ENCODE measurements at places on chromosomes 4 and X.

GRCh38 chr4:150096625-150097024 is 18.4 kb downstream of the DCLK2 start:
- no peak for DNase-seq

GRCh38 chrX:56554870-56555269 is 8.6 kb upstream of the UBQLN2 start:
- no peak for DNase-seq

- no peak for DNase-seq
These were observed 79.8 kb downstream of the CLCN5 start for GRCh38 chrX:50002067-50002714.

GRCh38 chr4:5409237-5409636 is 299.1 kb downstream of the EVC2 start:
- no peak for DNase-seq

DNA sequence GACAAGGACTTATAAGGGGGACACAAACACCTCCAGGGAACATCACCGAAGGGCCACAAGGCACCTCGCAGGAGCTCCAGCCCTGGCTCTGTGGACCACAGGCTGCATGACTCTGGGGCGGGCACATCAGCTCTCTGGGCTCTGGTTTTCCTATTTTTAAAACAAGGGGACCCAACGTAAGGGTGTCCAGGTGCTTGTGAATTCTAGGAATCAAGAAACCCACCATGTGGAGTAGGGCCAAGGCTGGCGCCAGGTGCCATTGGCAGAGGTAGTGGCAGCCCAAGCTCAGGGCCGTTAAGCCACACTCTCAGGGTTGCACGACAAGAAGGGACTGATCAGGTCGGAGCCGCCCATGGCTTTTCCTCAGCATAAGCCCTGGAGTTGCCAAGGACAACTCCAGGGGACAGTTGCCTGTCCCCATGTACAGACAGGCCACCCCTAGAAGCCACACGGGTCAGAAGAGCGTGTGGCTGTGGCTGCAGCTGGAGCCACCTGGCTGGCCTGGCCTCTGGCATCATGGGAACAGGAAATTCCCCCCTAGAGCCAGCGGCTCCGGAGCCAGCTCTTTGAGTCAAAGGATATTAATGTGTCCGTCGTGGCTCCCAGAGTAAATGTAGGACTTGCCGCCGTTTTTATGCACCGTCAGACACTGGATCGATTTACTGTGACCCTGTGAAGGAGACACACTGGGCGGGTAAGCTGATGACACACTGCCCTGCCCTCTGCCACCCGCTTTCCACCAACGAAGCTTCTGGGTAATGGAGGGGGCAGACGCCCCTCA is 32.5 kb downstream of the WDR1 start:
- no peak for DNase-seq

- DNase-seq, result no peak
These were observed 133.0 kb upstream of the TMLHE start for GRCh38 chrX:155745792-155746191.

DNA sequence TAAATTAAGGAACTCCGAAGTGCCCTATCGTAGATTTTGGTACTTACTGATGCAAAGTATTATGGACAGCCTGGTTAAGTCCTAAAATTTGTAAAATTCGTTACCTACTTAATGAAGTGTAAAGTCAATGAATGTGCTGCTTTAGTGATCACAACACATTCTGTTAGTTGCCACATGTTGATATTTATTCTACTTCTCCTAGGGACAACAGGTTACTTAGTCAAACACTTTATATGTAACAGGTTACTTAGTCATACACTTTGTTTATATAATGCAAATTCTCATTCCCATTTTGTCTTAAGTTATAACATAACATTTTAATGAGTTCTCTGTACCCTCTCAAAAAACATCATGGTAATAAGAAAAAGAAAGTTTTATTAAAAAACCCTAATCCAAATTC is 643.0 kb upstream of the FTHL17 start:
- DNase-seq, result no peak

- no peak for DNase-seq
These were observed 493.0 kb upstream of the PITX2 start for GRCh38 chr4:111115881-111116280.

DNA sequence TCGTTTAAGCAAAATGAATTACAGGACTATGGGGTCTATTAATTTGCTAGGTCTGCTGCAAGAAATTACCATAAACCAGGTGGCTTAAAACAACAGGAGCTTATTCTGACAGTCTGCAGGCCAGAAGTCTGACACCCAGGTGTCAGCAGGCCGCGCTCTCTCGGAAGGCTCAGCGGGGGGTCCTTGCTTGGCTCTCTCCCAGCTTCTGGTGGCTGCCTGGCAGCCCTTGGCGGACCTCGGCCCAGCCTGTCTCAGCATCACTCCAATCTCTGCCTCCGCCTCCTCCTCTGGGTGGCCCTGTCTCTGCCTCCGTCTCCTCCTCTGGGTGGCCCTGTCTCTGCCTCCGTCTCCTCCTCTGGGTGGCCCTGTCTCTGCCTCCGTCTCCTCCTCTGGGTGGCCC is 580.5 kb upstream of the FAT1 start:
- no peak for DNase-seq

DNA sequence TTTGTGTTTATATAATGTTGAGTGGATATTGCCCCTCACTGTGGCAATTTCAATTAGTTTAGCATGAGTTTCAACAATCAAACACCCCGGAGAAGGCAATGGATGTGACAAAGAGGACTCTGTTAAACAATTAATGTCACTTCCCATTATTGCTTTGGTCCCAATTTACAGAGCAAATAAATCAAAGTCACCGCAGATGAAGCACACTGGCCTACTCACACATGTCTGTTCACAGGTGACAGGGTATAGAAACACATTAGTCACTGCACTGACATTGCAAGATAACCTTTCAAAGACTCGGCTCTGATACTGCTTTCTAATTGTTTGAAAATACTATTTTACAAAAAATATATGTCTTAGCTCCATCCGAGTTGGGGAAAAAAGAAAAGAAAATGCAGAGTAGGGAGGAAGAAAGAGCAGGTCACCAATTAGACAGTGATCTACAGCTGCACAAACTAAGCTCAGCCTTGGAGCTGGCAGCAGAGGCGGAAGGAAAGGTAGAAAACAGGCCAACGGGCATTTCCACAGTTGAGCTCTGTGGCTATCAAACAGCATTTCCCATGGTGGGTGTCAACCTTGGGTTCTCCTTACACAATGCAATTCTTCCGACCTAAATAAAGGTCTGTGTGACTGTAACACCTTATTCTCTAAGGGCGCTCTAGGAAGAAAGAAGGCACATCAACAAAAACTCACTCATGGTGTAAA is 53.9 kb downstream of the PPARGC1A start:
- DNase-seq, result no peak

GRCh38 chrX:103845165-103845653 is 13.2 kb upstream of the RAB9B start:
- DNase-seq, result peak; percentile 10

- no peak for DNase-seq
These were observed 113.6 kb downstream of the SOX3 start for GRCh38 chrX:140391313-140391712.

DNA sequence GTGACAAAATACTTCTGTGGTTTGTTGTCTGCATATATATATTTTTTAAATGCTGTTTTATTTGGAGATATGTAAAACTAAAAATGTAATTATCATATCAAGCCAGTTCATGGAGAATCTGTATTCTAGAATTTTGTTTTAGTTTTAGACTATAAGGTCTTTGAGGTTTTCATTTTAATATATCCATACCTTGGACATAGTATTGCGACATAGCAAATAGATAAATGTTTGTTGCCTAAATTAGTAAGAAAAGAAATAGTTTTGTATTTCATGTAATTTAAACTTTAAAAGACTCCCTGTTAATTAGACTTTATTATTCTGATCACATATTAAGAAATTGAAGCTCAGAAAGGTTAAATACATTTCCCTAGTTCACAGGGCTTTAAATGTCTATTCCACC is 472.9 kb downstream of the GBA3 start:
- no peak for DNase-seq

DNA sequence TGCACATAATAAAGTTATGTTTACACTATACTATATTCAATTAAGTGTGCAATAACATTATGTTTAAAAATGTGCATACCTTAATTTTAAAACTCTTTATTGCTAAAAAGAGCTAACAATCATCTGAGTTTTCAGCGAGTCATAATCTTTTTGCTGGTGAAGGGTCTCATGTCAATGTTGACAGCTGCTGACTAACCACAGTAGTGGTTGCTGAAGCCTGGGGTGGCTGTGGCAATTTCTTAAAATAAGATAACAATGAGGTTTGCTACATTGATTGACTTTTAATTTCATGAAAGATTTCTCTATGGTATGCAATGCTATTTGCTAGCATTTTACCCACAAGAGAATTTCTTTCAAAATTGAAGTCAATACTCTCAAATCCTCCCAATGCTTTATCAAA is 58.6 kb downstream of the C4orf46 start:
- DNase-seq, result no peak

- no peak for DNase-seq
These were observed 661.2 kb upstream of the TENM3 start for GRCh38 chr4:181581983-181582382.

DNA sequence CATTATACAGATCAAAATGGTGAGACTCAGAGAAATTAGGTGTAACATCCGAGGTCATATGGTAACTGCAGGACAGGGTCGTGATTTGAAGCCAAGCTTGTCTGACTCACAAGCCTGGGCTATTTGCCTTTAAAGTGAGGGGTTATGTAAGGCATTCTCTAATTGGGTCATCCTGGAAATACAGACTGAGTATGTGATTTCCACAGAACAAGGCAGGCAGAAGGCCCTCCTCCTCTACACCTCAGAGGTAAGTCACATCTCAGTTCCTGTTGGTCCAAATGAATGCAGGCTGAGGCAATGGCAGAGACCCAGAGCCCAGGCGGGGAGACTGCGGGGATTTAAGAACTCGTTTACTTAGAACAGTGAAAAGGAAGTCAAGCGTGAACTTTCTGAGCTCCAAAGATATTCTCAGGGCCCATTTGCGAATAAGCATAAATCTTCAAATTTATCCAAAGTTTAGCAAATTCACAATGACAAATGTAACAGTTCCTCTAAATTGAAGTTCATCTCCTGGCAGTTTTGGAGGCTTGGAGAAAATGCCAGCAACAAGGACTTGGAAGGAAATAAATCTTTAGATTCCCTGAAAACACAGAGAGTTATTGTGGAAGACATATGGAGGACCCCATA is 153.3 kb downstream of the LDB2 start:
- DNase-seq, result no peak

- no peak for DNase-seq
These were observed 465.1 kb upstream of the SLIT2 start for GRCh38 chr4:19786616-19787015.

DNA sequence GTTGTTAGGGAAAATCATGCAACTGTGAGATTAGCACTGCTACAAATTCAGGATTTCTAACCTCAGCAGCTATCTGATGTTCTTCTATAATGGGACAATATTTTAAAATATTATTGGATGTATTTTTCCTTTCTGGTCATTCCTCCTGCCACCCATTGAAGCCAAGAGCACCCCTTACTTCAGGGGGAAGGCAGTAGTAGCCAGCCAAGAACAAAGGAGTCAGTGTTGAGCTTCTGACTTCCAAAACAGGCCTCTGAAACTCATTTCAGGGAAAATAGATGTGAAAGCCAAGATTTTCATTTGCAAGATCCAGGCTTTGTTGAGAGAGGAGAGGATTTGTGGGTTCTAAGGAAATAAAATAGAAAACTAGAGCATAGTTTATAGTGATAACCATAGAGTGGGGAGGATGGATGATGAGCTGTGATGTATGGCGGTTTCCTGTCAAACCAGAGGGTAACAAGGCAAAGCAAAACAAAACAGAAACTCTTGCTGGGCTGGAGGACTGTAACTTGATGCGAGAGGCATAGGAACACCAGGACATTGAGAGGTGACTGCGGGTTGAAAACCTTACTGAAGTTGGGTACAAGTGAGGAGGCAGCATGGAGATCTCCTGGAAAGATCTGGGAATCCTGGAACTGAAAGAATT is 173.7 kb upstream of the LEF1 start:
- no peak for DNase-seq

GRCh38 chr4:176981551-176981950 is 188.8 kb upstream of the VEGFC start:
- no peak for DNase-seq

GRCh38 chr4:24887881-24888430 is 24.9 kb downstream of the CCDC149 start:
- no peak for DNase-seq

GRCh38 chrX:74292808-74293123 is 11.2 kb upstream of the ZCCHC13 start:
- no peak for DNase-seq

DNA sequence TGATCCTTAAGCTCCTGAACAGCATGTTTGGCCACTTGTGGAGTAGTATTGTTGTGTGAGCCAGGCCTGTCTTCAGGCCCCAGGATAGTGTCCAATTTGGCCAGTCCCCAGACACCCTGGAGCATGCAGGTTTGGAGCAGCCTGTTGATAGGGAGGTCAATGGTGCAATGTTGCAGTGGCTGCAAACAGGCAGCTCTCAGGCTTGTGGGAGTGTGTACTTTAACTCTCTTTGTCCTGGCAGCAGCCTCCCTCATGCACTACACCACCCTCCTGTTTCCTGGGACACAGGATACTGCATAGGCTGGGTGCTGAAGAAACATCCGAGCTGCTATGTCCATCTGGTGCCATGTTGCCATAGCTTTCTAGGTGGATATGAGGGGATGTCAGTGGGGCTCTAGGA is 24.0 kb downstream of the TECRL start:
- DNase-seq, result no peak

GRCh38 chr4:26860922-26861433 is 337 bp downstream of the STIM2 start:
- DNase-seq, result no peak

- no peak for DNase-seq
These were observed 12.9 kb downstream of the STIM2 start for GRCh38 chr4:26873391-26874026.

DNA sequence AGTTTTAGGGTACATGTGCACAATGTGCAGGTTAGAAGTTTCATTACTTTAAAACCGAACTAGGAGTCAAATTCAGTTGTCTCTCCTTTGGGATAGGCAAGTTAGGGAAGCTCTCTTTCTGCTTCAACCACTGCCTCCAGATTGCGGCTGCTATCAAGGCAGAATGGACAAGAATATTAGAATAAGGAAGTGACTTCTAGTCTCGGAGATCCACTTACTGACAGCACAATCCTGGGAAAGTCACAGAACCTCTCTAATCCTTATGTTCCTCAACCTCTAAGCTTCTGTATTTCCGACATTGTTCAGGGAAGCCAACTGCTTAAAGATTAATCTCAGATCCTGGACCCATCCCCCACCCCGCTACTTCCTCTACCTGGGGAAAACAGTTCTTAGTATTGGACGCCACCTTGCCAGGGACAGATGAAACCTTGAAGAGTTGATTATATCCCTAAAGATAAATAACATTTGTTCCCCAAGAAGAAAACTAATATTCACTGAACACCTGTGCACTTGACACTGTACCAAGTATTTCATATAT is 2.1 kb downstream of the NUP62CL start:
- DNase-seq, result no peak

DNA sequence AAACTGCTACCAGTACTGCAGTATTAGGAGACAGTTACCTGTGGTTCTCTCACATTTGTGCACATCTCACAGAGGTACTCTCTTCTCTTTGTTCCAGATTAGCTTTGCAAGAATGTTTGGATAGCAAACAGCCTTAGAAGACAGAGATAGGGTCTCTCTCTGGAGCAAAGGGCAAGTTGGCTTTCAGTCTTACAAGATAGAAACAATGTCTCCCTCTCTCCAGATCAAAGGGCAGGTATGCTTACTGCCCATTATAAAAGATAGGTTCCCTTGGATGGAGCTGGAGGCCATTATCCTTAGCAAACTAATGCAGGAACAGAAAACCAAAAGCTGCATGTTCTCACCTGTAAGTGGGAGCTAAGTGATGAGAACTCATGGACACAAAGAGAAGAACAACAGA is 50.2 kb upstream of the KIT start:
- DNase-seq, result no peak

Data from stimulated activated CD4-positive, alpha-beta T cell treated with anti-CD3 and anti-CD28 coated beads, Interleukin-1b, Interleukin-23, amount 100 ng/mL, for 1 hour (primary cell).